Inflammatory macrophage treated with lipopolysaccharide for 4 hours (primary cell): ENCODE measurements at places on chromosomes 12 and 14.

GRCh38 chr14:54597795-54598443 lies 31.0 kb downstream of the SAMD4A start:
- peak; percentile 46 for DNase-seq

DNA sequence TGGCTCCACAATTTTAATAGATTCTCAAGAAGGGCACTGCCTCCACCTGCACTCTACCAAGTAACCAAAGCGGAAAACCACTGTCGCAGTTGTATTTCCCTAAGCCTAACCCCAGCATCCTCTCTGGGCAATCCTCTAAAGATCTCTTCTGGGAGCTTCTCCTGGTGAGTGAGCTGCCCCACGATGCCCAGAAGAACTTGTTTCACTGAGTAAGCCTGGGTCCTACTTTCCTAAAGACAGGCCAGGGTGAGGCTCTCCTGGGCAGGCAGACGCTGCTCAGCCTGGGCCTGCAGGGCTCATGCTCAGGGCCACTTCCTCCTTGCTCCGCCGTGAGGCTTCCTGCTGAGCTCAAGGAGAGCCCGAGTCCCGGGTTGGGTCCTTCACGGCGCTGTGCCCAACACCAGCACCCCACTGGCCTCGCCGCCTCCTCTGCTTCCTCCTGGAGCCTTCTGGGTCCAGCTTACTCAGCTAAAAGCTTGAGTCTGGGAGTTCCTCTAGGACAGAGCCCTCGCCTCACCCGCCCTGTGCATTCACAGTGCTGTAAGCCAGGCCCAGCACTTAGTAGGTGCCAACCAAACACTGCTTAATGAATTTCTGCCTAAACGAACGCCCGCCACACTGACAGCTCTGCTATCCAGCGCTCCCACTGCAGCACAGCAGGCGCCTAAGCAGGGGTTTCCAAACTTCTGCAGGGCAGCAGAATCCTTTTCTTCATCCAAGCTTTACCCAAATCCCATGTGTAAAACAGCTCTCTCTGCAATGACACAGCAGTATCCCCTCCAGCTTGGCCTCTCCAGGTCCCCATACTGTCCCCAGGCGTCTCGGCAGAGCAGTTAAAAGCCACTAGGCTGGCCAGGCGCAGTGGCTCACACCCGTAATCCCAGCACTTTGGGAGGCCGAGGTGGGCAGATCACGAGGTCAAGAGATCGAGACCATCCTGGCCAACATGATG lies 5.7 kb downstream of the RAB35 start:
- DNase-seq, result peak; percentile 89

DNA sequence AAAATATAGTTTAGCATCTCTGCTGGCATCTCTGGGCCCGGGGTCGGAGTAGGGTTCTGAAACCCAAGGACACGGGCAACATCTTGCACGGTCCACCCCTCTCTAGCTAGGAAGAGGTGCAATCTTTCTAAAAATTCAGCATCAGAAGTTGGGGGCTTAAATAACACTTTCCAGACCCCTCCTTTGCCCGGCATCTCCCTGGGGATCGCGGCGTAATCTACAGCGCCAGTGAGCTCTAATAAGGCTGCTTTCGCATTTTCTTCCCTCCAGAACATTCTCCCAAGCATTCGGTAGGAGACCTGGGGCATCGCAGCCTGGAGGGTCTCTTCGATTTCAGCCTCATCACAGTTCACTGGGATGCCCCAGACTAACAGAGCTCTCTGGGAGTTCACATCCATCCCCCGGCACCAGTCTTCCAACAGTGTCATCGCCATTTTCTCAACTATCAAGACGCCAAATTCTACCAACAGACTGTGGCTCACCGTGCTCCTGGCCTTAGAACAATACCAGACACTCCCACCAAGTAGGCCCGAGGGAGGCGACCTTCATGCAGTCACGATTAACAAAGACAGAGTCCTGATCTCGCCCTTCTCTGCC lies 880 bp downstream of the PNMA1 start:
- DNase-seq, result no peak

DNA sequence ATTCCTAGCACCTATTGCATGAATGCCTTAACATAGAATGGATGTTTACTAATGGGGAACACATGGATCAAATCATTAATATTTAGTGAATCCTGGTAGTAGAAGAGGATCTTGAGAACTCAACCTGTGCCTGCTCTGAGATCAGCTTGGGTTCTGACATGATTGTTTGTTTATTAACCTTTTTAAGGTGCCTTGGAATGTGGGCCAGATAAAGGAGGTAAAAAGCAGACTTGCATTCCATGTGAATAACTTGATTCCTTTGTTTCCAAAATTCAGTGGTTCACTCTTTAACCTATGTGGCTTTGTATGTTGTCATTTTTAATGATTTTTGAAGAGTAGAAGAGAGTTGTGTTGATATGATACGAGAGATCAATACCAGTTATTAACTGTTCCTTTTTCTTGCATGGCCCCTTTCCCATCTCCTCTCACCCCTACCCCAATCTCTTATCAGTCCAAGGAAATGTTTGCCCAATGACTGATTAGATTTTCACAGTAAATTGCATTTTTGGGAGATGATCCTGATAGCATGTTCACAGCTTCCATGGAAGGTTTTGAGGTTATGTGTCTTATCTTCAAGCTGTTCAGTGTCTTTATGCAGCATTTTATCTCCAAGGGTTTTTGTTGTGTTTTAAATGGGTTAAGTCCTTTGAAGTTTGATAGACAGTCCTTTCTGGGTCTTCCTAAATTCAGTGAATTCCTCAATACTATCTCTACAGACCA lies 193.7 kb upstream of the FRMD6 start:
- DNase-seq, result no peak

- DNase-seq, result no peak
Observed at GRCh38 chr12:32568228-32568627, 110.9 kb upstream of the DNM1L start.

- DNase-seq, result no peak
Observed at GRCh38 chr14:85358136-85358785, 171.7 kb upstream of the FLRT2 start.

- peak; percentile 35 for DNase-seq
Observed at GRCh38 chr12:12800406-12801180, 12.6 kb upstream of the DDX47 start.

- peak; percentile 33 for DNase-seq
Observed at GRCh38 chr12:6570264-6570887, 2.3 kb upstream of the NOP2 start.

DNA sequence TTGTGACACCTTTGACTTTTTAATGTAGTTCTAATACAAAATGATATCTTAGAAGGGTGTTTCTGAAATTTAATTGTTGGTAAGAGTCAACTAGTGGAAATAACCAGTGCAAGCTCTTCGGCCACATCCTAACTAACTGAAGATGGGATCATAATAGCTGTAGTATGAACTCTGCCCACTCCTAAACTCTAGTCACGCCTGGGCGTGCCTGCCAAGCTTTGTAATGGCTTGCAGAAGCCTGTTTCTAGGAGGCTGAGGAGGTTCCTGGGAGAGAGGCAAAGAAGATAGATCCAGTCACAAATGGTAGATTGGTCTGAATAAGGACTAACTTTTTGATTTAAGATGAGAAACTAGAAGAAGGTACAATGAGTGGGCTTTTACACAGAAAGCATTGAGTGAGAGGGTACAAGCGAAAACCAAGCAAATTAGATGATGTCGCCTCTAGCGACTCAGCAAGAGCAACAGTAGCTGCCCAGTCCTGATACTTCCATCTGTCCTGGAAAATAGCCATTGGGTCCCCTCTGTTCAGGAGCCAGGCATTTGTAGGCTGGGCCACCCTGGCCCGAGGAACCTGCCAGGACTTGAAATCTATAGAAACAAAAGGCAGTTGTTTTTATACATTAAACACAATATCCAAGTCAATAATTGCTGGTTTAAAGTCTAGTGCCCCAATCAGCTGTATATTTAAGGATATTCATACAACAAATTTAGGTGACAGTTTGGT lies 148.8 kb downstream of the SLC38A4 start:
- DNase-seq, result no peak

DNA sequence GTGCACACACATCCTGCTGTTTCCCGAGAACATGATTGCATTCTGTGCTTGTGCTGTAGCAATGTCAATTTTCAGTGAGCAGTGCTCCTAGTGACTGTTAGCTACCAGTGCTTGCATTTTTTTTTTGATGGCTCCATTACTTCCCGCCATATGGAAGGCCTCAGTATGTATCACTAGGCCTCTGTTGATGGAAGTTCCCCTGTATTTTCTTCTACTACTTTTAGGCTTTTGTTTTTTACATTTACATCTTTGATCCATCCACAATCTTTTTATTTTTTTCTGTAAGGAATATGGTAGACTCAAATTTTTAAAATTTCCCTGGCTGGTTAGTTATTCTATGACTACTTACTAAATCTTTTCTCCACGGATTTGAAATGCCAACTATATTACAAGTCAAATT lies 49.1 kb downstream of the ZNF664 start:
- no peak for DNase-seq

GRCh38 chr14:47422191-47422590 lies 253.2 kb downstream of the MDGA2 start:
- DNase-seq, result no peak

DNA sequence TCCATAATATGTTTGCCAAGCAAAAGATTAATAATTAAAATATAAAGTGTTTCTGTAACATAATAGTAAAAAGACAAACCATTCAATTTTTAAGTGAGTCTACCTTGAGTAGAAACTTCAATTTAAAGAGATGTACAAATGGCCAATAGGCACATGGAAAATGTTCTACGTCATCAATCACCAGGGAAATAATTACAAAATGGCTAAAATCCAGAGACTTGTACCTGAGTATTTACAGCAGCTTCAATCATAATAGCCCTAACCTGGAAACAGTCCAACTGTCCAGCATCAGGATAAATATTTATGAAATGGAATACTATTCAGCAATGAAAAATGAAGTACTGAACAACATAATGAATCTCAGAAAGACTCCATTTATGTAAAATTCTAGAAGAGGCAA lies 95.5 kb upstream of the FAR2 start:
- no peak for DNase-seq

DNA sequence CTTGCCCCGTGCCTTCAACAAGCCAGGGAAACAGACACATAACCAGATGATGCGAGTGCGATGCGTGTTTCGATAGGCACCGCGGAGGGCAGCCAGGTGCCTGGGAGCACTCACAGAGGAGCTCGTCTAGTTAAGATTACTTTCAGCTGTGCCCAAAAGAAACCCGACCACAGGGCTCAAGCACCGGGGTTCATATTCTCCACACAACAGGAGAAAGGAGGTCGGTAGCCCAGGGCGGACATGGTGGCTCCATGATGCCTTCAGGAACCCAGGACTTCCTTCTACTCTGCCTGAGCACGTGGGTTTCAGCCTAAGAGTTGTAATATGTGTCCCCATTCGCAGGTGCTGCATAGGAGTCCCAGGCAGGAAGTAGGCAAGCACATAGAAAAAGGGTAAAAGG lies 53.7 kb upstream of the DDX11 start:
- no peak for DNase-seq

DNA sequence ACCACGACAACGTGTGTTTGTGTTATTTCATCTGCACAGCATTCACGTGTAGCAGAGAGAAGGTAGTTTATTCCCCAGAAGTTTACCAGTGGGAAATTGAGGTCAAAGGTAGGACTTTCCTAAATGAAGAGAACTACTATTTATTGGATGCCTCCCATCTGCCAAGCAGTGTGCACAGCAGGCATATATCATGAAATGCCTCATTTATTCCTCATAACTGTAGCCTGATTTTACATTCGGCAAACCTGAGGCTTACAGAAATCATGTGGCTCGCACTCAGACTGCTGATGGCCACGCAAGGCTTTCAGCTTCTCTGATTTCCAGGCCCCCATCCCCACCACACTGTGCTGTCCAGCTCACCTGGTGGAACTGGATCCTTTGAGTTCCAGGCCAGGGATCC lies 33.5 kb downstream of the NTF3 start:
- no peak for DNase-seq

DNA sequence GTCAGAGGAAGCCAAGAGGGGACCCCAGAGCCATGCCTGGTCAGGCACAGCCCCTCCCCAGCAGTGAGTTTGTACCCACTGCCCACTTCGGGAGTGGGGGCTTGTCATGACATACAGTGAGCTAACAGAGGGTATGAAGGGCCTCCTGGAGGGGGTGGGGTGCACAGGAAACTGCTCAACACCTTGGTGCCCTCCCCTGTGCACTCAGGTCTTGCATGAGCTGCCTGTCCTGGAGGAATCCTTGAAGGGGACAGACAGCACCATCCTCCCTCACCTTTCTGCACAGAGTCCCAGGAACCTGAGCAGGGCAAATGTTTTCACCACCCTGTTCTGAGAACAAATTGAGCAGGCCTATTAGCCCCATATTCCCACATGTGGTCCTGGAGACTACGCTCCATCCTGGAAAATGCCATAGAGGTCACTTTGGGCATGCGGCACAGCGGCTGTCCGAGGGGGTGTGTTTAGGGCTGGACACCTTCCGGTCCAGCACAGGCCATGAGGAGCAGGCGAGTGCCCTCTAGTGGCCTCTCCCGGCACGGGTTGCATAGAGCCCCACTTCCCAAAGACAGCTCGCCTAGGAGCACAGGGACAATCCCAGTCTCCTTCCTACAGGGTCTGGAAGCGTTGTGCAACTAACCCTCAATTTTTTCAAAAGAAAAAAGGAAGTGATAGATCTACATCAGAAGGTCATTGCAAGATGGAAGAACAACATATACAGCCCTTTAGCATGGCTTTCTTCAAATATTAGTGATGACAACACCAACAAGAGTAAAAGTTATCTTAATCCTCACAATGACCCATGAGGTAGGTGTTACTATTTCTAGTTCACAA lies 31.9 kb upstream of the ZFP36L1 start:
- peak; percentile 61 for DNase-seq

DNA sequence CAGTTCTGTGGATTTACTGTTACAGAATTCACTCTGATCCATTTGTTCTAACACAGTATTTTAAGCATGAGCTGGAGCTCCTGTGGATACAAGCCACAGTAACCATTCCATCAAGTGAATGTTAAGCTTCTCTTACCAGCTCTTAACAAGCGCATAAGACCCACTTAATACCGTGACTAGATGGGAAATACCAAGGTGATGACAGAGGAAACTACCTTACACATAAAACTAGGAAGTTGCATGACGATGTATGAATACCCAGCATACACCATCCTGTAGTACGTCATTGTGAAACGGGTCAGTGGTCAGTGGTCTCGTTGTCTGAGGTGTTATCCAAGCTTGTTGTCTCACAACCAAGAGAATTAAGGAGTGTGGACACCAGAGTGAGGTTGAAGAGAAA lies 2.0 kb upstream of the GALC start:
- DNase-seq, result peak; percentile 73

DNA sequence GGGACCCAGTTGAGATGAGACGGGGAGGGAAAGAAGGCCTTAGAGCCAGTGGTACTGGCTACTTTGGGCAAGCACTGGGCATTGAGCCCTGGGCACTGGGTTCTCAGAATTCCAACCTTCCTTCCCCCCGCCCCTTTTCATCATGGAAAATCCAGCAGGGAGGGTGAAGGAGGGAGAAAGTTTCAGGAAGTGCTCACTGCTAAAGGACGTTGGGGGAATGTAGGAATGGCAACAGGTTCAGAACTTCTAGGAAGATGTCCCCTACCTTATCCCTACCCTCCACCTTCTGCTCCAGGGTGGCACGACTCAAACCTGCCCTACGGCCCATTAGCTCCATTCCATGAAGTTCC lies 4.2 kb upstream of the TNS2 start:
- DNase-seq, result no peak

DNA sequence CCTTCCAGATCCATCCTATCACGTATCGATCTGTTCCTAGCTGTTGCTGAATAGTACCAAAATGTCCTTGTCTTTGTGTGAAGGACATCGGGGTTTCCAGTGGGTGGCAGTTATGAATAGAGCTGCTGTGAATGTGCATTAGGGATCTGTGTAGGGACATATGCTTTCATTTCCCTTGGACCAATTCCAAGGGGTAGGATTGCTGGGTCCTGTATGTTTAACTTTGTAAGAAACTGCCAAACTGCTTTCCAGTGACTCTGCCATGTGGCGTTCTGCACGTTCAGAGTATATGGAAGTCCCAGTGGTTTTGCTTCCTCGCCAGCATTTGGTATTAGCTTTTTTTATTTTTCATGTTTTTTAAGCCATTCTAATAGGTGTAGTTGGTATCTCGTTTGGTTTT lies 28.6 kb downstream of the PACS2 start:
- no peak for DNase-seq
